ENCODE measurements at places on chromosomes 6 and 20.

- DNase-seq = no peak
Measured at GRCh38 chr6:13147376-13147775, 181.0 kb downstream of the TBC1D7 start.

- DNase-seq = no peak
Measured at GRCh38 chr6:135062735-135063134, 8.1 kb upstream of the HBS1L start.

DNA sequence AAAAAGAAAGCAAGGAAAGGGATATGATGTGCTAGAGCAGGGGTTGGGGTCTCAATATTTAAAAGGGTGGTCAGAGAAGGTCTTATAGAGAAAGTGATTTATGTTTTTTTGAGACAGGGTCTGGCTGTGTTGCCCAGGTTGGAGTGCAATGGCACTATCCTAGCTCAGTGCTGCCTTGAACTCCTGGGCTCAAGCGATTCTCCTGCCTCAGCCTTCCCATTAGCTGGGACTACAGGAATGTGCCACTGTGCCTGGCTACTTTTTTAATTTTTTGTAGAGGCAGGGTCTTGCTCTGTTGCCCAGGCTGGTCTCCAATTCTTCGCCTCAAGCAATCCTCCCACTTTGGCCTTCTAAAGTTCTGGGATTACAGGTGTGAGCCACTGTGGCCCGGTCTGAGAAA is 433.3 kb downstream of the CDC5L start:
- DNase-seq = no peak

GRCh38 chr20:7155794-7156193 is 388.3 kb downstream of the BMP2 start:
- DNase-seq = no peak

GRCh38 chr6:106117579-106117978 is 31.4 kb downstream of the PRDM1 start:
- DNase-seq = peak; percentile 55

- peak; percentile 53 for DNase-seq
Measured at GRCh38 chr20:34473262-34473883, 42.8 kb upstream of the DYNLRB1 start.

DNA sequence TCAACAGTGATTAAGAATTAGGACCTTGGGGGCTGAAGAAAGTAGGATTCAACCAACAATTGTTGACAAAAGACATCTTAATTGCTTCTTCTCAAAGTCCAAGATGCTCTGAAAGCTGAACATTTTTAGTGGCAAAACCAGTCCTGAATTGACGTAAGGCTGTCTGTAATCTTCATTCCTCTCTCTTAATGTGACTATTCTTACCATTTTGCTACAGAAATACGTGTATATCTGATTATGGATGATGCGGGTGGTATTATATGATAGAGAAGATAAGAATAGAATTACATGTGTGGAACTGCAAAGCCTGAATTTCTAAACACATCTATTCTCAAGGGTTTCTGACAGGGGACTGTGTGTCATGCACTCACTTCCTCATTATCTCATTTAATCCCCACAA is 130.3 kb upstream of the SASH1 start:
- no peak for DNase-seq

DNA sequence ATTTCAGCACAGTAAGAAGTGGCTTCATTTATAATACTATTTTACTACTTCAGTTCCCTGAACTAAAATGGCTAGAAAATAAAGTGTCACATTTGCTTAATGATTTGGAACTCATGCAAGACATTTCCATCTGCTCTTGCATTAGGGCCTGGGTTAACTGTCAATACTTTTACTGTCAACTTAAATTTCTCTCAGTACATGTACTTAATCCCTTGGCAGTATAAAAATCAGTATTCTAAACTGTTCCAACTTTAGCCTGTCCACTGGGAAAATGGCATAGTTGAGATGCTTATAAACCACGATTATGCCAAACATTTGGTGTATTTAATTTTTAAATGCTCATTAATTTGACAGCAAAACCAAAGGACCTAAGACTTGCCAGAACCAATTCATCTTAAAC is 154.5 kb downstream of the ASCC3 start:
- DNase-seq = no peak

DNA sequence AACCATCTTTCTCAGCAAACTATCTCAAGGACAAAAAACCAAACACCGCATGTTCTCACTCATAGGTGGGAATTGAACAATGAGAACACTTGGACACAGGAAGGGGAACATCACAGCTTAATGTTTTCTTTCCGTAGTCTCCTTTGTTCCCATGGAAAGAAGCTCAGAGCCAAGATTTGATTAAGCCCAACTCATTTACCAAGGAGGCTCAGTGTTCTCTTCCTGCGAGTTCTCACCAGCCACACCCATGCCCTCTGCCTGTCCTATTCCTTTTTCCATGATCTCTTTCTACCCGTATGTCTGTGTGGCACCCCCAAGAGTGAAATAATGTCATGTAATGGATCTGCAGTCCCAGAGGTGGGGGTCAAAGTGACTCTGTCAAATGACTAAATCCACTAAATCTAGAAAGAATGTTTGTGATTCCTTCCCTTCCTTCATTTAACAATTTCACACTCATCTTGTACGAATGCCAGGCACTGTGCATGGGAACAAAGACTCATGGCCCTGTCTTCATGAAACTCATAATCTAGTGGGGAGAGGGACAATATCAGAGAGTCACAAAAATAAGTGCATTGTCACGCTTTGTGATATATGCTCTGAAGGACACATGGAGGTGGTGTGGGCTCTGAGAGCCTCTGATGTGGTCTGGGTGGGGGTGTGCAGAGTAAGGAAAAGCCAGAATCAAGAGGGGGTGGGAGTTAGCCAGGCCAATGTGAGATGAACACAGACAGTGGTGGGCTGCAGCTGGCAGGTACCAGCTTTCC is 292.1 kb downstream of the CDC5L start:
- no peak for DNase-seq

- no peak for DNase-seq
Measured at GRCh38 chr6:52536424-52536916, 40.4 kb downstream of the TRAM2 start.

DNA sequence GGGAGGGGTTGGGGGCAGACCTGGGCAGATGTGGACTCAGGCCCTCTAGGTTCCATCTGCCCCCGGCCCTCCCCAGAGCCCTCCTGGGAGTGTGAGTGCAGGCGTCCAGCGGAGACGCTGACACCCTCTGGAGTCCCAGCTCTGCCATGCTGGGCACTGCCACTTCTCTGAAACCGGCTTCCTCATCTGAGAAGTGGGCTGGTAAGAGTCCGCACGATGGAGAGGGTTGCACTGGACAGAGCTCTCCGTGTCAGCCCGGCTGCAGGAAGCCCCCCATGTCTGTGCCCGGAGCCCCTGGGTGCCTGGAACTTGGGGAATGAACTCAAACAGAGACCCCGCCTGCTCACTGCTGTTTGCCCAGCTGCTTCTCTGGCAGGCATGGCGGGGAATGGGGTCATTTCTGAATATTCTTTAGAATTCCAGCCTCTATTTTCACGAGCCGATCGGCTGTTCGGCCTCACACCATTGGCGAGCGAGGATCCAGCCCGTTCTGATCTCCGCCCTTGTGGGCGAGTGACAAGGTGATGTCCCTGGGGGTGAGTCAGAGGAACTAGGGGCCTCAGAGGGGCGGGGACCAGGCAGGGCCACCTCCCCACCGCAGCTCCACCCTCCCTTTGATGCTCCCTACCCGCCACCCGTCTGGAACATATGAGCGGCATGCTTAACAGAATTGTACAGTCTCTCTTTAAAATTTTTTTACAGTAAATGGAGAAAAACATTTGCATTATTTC is 47.8 kb upstream of the GATA5 start:
- no peak for DNase-seq

GRCh38 chr20:34946661-34947060 is 8.9 kb downstream of the GSS start:
- no peak for DNase-seq

All from KBM-7 (cell line).